Heart left ventricle (tissue), 16 donors: ENCODE measurements at places on chromosomes 13 and 19. TPM values are rescaled to one million over a fixed set of nuclear protein-coding genes. Genes with fewer than 3 reads are reported as not detected.

DNA sequence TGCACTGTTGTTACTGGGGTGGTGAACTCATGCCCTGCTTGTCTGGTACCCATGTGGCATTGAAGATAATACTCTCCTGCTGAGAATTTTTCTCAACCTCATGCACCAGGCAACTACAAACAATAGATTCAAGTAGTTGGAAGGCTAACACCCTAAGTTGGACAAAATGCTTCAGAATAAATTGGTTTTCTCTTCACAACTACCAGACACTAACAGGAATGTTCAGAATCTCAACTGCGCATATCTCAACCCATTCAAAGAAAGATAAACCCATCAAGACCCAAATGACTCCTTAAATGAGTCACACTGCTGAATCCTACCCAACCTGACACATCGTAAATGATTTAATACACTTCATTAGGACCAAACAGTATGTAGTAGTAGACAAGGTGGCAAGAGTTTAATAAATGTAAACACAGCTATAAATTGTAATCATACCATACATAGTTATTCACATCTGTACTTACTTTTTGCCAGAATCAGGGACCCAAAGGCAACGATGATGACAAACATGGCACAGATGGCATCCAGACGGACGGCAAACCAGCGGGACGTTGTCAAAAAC is 227.4 kb downstream of the ABCC4 start:
- no peak for DNase-seq

- DNase-seq: no peak
Observed at GRCh38 chr19:42474743-42475142, 32.0 kb upstream of the CXCL17 start.

The SLC25A41 gene
- polyA plus RNA-seq: 0.50 TPM

The CHST8 gene
- 0.10 TPM for polyA plus RNA-seq

DNA sequence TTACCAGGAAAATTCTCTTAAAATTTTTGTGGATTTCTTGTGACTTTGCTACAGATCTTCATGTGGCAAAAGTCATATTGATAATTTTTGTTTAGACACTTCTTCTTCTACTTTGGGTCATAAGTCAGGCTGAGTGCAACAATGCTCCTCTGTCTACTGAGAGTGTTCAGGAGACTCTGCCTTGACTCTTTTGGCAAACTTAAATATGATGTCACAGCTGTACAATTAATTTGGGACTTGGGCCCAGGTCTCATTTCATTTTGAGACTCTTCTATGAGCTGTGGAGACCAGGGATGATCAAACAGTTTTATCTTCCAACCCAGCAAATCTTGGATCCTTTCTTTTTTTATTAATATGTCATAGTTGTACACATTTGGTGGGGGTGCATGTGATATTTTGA is 19.7 kb upstream of the IPO5 start:
- DNase-seq: no peak

The XAB2 gene
- polyA plus RNA-seq: 19.9 TPM

- DNase-seq: no peak
Observed at GRCh38 chr19:39307822-39308530, 11.8 kb downstream of the IFNL1 start.

GRCh38 chr19:17997969-17998826 is 9.8 kb upstream of the ARRDC2 start:
- no peak for DNase-seq
